ENCODE measurements at places on chromosomes 1 and 21.

DNA sequence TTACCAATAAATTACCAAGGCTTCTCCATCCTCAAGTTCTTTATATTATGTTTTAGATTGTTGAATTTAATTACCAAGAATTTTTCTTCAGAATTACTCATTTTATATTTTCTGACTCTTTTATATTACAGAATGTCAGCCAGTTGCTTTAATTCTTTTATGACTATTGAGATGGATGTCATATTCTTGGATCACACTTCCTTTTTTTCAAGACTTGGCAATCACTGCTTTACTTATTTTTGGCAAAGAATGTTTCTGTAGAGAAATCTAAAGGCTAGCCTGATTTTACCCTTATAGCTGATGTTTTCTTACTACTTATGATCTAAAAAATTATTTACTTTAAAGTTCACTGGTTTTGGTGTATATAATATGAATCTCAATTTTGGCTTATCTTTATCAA is 721.1 kb upstream of the TMPRSS15 start:
- no peak for DNase-seq

DNA sequence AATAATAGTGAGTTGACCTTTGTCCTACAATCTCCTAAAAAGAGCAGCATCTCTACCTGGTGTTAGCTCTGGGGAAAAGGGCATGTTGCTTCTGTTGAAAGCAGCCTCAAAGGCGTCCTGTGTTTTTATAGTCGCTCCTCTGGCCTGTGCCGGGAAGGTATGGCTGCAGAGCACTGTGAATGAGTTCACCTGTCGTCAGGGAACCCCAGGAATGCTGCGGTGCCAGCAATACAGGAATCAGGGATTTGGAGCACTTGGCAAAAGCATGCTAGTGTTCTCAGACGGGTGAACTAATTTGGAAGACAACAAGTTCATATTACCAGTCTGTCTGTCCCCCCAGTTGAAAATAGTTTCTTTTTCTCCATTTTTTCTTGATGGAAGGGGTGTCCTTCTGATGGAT is 60.3 kb upstream of the PGD start:
- no peak for DNase-seq

DNA sequence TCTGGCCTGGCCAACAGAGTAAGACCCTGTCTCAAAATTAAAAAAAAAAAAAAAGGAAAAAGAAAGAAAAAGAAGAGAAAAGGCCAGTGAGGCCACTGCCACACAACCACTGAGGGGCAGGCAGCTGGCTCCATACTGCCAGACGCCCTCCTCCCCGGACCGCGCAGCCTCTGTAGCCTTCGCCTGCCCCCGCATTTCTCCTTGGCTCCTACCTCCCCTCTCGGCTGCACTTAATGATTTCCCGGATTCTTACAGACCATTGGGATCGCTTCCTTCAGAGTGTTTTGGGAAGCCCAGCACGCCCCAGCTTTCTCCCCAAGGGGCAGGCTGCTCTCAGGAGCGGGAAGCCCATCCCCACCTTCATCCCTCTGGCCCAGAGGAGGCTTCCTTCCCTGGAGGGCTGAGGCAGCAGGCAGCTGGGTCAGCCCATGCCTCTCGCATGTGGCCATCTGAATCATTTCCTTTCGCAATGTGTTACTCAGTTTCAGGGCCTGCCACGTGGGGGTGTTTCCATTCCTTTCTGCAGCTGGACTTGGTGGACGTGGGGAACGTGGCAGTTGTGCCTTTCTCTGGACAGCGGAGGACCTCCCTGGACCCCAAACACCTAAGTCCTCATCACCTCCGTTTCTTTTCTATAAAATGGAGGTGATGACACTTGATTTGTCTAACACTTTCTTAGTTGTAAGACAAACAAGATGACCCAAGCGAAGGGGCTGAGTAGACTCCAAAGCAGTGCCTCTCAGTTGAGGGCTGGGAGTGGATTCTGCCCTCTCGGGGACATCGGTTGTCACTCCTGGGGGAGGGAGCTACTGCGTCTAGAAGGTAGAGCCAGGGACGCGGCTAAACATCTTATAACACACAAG is 2.3 kb downstream of the SLC2A5 start:
- DNase-seq, result no peak

GRCh38 chr1:43274125-43274803 is 4.5 kb downstream of the TMEM125 start:
- DNase-seq, result no peak

DNA sequence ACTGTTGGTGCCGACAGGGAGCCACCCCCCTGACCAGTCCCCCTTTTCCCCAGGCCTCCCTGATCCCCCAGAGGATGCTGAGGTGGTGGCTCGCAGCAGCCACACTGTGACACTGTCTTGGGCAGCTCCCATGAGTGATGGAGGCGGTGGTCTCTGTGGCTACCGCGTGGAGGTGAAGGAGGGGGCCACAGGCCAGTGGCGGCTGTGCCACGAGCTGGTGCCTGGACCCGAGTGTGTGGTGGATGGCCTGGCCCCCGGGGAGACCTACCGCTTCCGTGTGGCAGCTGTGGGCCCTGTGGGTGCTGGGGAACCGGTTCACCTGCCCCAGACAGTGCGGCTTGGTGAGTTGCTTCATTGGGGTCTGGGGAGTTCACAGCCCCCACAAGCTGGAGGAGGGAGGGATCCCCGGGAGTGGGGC is 89.2 kb downstream of the TRIM11 start:
- DNase-seq, result no peak

All from NCI-H1436 treated with DMSO at 0.1 percent for 48 hours (cell line).